Fibroblast of gingiva (primary cell): ENCODE measurements at places on chromosomes 1 and 21.

DNA sequence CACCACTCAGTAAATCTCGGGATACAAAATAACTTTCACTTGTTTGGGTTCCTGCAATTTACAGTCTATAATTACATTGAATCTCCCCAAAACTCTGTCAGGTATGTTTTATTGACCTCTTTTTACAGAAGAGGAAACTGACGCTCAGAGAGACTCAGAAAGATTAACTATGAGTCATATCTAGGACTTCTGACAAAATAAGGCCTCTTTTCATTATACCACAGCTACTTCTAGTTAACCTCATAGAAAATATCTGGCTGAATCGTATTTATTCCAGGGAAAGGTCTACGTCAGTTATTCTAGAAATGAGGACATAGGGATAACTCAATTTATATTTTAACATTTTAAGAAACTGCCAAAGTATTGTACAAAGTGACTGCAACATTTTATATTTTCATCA, 211.1 kb upstream of the FAM78B start:
- no peak for DNase-seq

DNA sequence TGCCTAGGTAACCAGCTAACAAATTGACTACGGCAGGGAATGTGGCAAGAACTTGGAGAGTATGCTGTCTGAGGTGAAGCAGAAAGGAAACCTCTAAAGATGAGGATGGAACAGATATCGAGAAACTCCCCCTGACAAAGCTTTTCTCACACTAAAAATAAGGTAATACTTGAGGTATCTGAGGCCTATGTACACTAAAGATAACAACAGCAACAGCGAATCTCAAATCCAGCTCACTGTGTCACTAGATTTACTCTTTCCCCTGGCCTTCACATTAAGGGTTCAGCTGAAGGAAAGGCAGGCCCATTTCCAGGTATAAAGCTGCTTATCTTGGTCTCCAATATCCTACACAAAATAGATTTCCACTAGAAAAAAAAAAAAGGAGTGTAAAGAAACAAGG, 518.0 kb downstream of the KCNT2 start:
- no peak for DNase-seq

DNA sequence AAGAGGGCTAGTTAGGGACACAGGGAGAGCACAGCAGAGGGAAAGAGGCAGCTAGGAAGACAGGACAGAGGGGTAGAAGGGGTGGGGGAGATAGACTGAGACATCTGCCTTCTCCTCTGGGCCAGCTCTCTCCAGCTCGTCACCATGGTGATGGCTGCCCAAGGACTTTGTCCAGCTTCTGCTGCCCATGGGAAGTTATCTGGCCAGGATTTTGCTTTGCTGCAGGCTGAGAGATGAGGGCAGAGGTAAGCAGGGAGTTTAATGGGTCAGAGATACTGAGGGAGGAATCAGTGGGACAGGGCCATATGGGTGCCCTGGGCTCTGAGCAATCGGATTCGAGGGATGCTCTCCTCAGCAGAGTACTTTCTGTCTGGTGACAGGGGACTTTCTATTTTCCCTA, 34.5 kb upstream of the GPR37L1 start:
- DNase-seq = no peak

DNA sequence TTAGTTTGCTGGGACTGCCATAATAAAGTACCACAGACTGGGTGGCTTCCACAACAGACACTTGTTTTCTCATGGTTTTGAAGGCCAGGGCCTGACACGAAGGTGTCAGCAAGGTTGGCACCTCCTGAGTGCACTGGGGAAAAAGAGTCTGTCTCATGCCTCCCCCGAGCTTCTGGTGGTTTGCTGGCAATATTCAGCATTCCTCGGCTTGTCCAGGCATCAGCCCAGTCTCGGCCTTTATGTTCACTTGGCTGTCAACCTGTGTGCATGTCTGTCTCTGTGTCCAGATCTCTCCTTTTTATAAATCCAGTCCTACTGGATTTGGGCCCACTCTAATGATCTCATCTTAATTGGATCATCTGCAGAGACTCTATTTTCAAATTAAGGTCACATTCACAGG, 72.6 kb downstream of the DOP1B start:
- no peak for DNase-seq

DNA sequence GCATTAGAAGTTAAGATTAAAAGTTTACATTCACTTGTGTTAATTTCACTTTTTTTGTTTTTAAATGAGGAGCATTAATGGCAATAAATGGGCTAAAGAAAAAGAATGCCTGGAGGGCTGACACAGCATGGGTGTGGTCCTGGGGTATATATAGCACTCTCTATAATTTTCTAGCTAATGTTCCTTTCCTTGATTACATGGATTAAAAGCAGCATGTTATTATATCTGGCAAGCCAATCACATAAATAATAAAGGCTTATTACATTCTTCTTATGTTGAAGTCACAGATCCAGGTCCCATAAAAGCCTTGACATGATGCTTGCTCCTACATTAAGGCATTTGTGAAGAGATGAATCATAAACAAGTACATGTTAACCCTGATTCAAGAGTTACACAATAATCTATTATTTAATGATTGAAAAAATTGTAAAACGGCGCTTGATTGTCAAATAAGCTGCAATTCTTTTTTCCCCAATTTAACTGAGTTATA, 91.4 kb downstream of the LYPLAL1 start:
- no peak for DNase-seq

DNA sequence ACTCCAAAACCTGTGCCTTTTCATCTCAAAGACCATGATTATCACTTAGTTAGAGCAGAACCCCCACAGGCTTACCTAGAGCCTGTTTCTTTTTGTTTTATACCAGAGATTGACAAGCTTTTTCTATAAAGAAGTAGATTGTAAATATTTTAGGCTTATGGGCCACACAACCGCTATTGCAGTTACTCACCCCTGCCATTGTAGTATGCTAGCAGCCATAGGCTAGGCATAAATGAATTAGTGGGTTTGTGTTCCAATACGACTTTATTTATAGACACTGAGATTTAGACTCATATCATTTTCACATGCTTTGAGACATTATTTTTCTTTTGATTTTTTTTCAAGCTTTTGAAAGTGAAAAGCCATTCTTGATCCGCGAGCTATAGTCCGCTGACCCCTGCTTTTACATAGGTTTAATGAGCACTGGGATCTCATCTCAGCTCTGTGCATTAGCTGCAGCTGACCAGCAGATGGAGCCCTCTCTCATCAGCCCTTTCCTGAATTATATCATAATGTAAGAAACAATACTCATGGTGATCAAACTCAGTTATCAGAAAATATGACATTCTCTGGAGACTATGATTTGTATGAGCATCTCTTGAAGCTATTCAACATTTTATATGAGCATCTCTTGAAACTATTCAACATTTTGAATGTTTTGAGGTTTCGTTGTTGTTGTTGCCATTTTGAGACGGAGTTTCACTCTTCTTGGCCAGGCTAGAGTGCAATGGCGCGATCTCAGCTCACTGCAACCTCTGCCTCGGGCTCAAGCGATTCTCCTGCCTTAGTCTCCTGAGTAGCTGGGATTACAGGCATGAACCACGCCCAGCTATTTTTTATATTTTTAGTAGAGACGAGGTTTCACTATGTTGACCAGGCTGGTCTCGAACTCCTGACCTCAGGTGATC, 111.9 kb upstream of the L1TD1 start:
- peak; percentile 31 for DNase-seq

DNA sequence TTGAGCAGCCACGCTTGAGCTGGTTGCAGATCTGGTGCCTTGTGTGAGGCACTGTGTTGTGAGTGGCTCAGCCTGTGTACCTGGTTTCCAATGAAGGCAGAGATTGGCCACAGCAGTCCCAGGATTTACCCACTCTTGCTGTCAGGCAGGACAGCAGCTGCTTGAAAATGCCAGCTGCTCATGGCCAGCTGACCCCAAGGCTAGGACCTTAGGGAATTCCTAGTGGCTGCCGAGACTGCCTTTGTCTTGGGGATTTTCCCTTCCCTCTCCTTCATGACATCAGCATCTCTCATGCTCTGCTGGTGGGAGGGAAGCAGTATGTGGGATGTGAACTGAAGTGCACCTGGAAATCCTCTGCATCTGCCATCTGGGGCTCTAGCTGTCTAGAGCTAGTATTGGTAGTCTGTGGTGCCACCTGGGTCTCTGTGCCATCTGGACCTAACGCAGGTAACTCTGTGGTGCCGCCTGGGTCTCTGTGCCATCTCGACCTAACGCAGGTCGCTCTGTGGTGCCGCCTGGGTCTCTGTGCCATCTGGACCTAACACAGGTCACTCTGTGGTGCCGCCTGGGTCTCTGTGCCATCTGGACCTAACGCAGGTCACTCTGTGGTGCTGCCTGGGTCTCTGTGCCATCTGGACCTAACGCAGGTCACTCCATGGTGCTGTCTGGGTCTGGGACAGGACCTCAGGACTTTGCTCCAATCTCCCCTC, 3.8 kb upstream of the LRRC47 start:
- no peak for DNase-seq

GRCh38 chr1:41368366-41368765, 7.1 kb downstream of the FOXO6 start:
- DNase-seq = no peak

DNA sequence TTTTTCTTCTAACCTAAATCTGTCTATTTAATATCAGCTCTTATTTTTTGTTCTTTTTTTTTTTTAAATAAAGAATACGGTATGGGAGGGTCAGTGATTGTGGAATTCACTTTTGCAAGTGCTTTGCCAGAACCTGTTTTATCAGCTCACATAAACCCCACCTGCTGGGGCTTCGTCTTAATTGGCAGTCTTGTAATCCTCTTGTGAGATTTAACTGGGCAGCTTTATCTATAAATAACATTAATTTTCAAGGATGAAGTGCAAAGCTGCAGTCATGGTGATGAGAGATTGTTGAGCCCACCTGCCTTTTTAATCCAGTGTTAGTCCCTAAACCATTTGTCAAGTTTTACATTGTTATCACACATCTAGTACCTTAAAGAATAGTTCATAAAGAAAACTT, 18.2 kb upstream of the PDC start:
- no peak for DNase-seq
